Stimulated activated CD4-positive, alpha-beta T cell treated with anti-CD3 and anti-CD28 coated beads, TNF-alpha, amount 100 ng/mL, for 4 hours (primary cell): ENCODE measurements at places on chromosomes 12 and 14.

DNA sequence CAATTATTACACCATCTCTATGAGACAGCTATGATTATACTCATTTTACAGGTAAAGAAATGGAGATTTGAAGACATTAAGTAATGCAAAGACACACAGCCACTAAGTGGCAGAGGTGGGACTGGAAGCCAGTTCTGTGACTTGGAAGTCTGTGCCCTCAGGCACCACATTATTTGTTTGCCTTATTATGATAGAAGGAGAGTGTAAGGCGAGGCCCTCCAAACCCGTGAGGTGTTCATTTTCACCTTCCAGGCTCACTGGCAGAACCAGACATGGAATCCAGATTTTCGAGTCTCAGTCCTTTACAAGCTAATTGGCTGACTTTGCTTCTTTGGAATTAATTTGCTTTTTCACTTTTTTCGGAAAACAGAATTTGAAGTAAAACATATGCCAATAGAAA lies 107.9 kb downstream of the CAND1 start:
- no peak for DNase-seq

DNA sequence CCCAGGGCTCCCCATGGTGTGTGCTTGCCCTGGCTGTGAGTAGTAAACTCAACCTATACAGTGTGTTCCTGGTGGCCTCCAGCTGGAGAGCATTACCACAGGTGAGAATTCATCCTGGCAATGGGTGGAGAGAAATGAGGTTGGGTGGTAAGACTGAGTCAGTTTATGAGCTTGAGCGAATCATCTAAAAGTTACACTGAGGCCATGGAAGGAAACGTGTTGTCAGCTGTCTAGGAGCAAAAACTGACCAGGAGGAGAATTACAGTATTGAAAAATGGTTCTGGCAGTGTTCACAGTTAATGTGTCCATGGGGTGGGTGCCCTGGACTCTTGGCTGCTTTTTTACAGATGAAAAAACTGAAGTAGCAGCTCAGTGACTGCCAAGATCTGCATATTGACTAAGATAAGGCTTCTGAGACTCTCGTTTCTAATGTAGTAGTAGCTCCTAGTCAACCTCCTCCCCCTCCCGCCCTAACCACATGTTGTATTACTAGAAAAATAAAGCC lies 202.0 kb upstream of the AMIGO2 start:
- DNase-seq: no peak

GRCh38 chr12:490260-490659 lies 30.5 kb downstream of the B4GALNT3 start:
- DNase-seq: no peak

DNA sequence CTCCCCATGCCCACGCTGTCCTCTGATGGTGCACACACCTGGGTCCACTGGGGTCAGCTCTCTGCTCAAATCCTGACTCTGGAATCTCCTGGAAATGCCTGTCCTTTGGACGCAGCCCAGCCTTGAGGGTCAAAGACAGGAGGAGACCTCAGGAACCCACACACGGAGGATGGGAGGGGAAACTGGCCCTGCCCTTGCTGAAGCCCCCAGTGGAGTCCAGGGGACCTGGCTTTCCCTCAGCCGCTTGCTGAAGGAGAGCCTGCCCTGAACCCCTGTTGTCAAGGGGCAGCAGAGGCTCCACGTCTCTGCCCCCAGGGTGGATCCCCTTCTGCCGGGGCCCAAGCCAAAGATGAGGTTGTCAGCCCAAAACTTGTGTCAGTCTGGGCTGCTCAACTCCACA lies 16.9 kb downstream of the GALNT9 start:
- no peak for DNase-seq

DNA sequence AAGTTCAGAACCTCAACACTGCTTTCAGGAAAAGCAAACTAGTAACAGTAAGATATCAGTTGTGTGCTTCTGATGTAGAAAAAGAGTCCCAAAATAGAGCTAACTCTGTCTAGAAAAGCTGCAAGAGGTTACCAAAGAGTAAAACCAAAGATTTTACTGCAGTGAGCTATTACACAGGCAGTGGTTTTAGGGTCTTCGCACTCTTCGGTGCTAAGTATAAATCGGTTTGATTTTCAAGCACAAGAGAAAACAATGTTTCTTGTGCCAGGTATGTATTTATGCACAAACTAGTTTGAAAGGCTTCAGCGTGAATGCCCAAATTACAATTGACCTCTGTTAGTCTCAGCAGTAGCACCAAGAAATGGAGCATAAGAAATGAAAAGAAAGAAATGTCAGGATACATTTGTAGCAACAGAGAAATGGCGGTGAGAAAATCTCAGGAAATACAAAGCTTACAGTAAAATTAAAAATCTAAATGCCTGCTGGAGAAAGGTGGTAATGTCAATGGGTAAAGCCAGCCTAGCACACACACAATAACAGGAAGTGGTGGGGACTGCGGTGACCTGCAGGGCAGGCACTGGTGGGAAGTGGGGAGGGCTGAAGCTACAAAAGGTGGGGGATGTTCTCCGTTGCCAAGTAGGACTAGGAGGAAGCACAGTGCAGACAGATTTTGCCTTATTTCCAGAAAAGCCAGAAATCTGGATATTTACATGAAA lies 18.0 kb upstream of the DYRK2 start:
- peak; percentile 72 for DNase-seq

DNA sequence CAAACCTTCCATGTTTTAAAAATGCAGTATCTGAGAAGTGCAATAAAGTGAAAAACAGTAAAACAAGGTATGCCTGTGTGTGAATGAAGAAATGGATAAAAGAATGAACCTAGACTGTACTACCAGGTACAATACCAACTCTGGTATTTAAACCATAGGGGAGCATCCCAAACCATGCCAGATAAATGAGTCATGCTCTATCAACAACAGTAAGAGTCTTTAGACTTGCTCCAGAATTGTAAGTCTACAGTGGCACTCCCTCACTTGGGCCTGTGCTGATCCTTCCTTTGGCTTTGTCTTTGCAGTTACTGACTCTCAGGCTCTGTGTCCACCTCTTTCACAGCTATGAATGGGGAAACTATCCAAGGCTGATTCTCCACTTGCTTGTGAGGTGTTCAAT lies 38.1 kb downstream of the BBS10 start:
- DNase-seq: no peak

- DNase-seq: no peak
These were observed 60.6 kb downstream of the PIWIL1 start for GRCh38 chr12:130398100-130398848.

DNA sequence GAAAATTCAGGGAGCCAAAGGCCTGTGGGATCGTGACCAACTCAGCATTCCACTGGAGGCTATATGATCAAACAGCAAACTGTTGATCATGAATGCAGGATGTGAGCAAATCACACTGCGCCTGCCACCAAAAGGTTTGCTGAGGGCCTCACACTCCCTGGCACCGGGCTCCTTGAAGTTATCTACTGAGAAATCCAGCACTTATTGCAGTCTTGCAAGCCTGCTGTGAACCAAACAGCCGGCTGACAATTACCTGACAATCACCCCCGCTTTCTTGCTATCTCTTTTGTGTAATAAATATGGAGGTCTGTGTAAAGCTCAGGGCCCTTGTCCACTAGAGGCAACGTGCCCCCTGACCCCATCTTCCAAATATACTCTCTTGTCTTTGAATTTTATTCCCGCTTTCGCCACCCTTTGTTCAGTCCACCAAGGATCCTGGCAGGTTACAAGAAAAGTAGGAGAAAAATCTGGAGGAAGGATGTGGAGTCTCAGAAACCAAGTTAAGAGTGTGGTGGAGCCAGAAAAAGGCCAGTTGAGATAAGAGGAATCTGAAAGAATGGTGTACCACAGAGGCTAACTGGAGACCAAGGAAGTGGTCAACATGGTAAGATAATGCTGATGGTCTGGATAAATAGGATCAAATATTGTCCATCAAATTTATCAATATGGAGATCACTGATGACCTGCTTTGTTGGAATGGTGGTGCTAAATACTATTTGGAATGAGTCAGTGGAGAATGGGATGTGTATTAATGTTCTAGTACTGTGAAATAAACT lies 229.2 kb downstream of the ALX1 start:
- no peak for DNase-seq

- DNase-seq: no peak
These were observed 149.9 kb upstream of the RASSF8 start for GRCh38 chr12:25808604-25809003.
